Stimulated activated CD4-positive, alpha-beta T cell treated with anti-CD3 and anti-CD28 coated beads, Interleukin-12 subunit alpha, Interleukin-12 subunit beta, amount 100 ng/mL, for 4 hours (primary cell): ENCODE measurements at places on chromosomes 3 and 15.

DNA sequence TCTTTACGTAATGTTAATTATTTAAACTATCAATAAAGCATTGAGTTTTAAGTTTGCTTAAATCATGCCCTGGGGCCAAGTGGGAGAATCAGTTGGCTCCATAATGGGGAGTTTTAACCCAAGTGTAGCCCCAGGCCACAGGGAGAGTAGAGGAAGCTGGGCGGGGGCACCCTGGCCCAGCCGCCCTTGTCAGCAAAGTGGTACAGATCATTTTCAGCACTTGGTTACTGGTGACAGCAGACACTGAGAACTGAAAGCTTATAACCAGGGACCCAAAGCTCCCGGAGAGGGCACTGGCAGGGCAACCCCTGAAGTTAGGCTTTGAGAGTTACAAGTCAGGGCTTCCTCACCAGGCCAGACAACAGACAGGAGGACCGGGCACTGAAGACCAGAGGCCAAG lies 90.6 kb downstream of the SEMA5B start:
- DNase-seq: no peak

GRCh38 chr3:197501496-197501878 lies 54.3 kb downstream of the BDH1 start:
- DNase-seq: no peak

DNA sequence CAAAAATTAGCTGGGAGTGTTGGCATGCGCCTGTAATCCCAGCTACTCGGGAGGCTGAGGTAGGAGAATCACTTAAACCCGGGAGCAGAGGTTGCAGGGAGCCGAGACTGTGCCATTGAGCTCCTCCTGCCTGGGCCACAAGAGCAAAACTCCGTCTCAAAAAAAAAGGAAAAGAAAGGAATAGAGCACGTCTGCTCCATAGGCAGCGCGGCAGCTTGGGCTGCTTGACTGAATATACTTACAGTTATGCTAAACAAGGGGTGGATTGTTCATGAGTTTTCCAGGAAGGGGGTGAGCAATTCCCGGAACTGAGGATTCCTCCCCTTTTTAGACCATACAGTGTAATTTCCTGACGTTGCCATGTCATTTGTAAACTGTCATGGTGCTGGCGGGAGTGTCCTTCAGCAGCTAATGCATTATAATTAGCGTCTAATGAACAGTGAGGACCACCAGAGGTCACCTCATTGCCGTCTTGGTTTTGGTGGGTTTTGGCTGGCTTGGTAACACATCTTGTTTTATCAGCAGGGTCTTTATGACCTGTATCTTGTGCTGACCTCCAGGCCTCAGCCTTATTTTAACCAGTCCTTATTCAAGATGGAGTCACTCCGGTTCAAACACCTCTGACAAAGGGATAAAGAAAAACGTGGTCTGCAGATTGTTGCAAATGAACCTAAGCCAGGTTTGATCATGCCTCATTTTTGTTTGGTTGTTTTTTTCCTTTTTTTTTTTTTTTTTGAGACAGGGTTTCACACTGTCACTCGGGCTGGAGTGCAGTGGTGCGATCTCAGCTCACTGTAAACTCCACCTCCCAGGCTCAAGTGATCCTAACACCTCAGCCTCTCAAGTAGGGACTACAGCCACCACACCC lies 24.9 kb upstream of the SENP5 start:
- no peak for DNase-seq

GRCh38 chr3:175664911-175665310 lies 805.8 kb downstream of the NAALADL2 start:
- no peak for DNase-seq

- no peak for DNase-seq
These were observed 249.9 kb upstream of the TLE3 start for GRCh38 chr15:70347321-70348225.

- no peak for DNase-seq
These were observed 235.3 kb downstream of the C3orf38 start for GRCh38 chr3:88385090-88385489.
